Glomerular endothelial cell (primary cell): ENCODE measurements at places on chromosomes 2 and 18.

DNA sequence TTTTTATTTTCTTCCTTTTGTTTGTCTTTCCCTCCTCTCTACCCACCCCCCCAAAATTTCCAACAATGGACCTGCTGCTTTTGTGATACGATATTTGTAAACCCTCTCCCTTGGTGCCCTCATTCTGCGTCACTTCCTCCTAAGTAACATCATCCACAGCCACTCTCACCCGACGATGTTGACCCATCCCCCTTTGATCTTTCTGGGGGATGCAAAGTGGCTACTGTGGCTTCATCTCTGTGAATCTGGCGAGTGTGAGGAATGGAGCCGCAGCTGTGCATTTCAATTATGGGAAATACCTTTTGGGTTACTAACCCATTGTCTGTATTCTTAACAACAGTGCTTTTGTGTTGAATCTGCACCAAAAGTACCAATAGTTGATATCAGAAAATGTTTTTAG is 19.4 kb downstream of the ANTXR1 start:
- DNase-seq = peak; percentile 52

DNA sequence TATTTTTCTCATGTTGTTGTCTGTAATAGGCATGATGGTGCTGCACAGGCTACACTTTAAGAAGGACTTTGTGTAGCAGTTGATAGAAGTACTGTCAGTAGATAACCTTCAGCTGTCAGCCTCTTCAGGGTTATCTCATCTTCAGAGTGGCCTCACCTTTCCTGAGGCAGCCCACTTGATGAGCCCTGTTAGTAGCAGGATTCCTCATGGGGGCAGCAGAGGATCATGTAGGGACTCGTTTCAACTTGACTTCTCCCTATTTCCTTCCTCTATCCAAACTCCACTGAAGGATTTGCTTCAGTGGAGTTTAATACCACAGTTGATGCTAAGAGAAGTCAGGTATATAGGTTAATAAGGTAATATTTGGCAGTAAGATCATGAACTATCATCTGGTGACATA is 530.3 kb upstream of the FSIP2 start:
- no peak for DNase-seq

GRCh38 chr2:10524851-10525572 is 76.9 kb upstream of the ODC1 start:
- DNase-seq = no peak

DNA sequence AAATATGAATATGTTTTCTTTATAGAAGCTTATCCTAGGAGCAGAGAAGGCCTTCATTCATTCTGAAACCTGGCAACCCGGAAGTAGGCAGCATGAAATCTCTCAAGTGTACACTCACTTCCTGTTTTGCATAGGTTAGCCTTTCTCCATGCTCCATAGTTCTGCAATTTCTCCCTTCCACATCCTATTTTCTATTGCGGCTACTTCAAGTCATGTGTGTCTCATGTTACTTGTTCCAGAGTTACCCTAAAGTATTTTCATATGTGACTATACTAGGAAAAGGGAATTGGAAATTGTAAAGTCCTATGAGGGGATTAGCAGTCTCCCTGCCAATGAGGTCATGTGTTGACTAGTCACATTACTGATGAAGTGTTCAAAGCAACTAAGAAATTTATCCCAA is 320.6 kb downstream of the NCKAP5 start:
- DNase-seq = no peak

DNA sequence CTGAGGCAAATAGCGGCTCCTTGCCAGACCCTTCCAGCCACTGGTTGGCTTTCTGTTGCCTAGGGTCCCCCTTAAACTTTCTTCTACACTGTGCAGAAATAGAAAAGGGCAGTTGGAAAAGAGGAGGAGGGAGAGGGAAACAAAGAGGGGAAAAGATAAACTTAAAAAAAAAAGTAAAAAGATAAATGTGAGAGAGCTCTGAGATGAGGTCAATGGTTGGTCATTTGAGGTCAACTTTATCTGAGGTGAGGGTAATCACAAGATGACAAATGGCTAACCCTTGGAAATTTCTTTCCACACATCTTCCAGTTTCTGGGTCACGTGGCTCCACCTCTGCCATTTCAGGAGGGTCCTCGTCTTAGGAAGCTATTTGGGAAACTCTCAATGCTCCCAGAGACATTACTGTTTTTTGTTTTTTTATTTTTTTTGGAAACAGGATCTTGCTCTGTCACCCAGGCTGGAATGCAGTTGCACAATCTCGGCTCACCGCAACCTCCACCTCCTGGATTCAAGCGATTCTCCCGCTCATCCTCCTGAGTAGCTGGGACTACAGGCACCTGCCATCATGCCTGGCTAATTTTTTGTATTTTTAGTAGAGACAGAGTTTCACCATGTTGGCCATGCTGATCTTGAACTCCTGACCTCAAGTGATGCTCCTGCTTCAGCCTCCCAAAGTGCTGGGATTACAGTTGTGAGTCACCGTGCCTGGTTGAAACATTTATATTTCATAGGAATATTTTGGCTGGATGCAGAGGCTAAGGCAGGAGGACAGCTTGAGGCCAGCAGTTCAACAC is 199.9 kb downstream of the TGIF1 start:
- DNase-seq = no peak

- DNase-seq = no peak
Measured at GRCh38 chr18:22846088-22846683, 86.9 kb upstream of the RBBP8 start.

GRCh38 chr2:143254110-143254509 is 124.9 kb downstream of the ARHGAP15 start:
- no peak for DNase-seq
